ENCODE measurements at places on chromosomes 6 and 20.

DNA sequence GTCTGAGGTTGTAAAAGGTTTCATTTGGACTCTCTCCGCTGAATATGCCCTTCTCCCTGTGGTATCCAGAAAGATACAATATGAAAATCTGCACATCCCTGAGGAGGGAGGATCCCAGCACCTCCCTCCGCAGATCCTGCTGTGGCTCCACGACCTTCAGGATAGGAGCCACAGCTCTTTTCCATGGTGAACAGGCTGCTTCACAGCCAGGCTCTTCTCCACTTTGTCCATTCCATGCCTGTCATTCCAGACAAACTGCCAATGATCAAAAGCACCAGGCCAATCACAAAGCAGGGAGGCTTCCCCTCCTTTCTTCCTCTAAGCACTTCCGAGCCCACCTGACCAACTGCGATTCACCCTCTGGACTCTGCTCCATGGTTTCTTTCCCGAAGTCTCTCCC is 339.8 kb downstream of the ESR1 start:
- no peak for DNase-seq

- DNase-seq: no peak
Measured at GRCh38 chr6:52808660-52809059, 5.0 kb upstream of the GSTA1 start.

DNA sequence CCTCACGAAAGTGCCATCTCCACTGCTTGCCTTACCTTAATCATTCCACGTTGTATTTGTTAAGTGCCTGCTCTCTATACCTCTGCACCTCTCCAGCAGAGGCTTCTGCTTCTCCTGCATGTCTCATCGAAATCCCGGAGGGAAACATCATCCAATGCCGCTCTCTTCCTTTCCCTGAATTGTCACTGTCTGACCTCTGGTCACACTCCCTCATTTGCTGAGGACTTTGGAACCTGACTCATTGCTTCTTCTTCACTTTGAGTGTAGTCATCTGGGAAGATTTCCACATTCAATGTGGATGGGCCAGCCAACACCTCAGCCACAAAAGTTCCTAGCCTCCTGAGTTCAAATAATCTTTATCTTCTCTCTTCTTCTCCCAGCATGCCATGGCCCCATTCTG is 78.9 kb upstream of the BEND6 start:
- DNase-seq: peak; percentile 10

GRCh38 chr6:51684603-51685002 is 402.8 kb downstream of the PKHD1 start:
- DNase-seq: no peak

- no peak for DNase-seq
Measured at GRCh38 chr6:113017353-113017752, 670.2 kb downstream of the RFPL4B start.

DNA sequence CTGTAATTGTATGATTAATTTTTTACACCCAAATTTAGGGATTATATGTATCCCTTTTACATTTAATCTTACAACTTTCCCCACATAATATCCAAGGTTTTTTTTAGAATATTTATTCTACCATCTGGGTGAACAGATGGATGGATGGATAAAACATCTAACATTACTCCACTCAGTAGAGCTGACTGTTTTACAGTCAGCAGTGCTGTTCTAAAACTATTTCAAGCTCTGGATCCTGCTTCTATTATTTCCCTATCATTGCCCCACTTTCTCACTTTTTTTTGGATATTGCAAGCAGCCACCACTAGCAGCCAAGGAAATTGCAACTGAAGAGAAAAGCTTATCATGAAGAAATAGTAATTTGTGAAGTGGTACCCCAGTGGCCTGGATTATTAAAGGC is 173.7 kb downstream of the ARHGAP18 start:
- DNase-seq: no peak

- DNase-seq: no peak
Measured at GRCh38 chr6:40512340-40512739, 74.8 kb downstream of the LRFN2 start.

- no peak for DNase-seq
Measured at GRCh38 chr6:162053084-162053483, 674.5 kb downstream of the PRKN start.

DNA sequence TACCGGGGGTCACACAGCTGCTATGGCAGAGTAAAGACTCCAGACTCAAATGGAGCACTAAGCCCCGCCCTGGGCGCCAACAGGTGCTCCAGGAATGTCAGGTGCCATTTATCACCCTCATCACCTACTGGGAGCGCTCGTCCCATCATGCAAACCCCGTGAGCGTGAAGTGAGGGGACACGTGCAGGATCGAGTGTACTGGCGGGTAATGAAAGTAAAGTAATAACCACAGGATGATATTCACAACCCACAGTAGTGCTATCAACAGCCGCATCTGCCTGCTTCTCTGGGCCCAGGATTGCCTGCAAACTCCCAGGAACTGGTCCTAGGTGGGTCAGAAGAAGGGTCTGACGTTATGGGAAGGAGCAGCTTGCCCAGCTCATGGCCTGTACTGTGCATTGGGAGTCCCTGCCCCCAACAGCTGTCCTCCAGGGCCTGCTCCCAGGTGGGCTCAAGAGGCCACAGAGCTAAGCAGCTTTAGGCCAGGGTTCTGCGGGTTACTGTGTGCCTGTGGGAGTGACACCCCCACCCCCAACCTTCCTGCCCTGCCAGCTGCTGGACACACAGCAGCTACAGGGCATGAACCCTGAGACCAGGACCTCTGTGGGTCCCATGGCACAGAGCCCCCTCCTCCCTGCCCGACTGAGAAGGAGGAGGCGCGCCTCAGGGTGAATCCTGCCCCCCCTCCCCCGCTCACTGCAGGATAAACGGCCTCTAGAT is 120.5 kb upstream of the SULF2 start:
- DNase-seq: no peak

- no peak for DNase-seq
Measured at GRCh38 chr20:1623501-1624205, 3.8 kb upstream of the SIRPB1 start.

DNA sequence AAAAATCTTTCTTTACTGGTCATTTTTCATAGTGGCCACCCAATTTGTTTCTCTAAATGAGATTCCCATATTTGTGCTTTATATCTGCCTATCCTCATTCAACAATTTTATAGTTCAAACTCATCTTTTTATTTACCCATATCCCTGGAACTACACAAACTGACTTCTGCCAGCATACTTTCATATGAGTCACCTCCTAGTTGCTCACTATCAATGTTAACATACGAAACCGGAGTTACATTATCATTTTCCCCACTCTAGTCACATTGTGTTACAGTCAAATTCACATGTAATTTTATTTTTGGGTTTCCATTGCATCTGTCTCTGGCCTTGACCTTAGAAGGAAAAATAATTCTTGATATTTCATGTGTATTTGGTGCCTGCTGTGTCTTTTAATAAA is 499.4 kb downstream of the MAFB start:
- no peak for DNase-seq

GRCh38 chr6:1416191-1416760 is 26.9 kb downstream of the FOXF2 start:
- no peak for DNase-seq

DNA sequence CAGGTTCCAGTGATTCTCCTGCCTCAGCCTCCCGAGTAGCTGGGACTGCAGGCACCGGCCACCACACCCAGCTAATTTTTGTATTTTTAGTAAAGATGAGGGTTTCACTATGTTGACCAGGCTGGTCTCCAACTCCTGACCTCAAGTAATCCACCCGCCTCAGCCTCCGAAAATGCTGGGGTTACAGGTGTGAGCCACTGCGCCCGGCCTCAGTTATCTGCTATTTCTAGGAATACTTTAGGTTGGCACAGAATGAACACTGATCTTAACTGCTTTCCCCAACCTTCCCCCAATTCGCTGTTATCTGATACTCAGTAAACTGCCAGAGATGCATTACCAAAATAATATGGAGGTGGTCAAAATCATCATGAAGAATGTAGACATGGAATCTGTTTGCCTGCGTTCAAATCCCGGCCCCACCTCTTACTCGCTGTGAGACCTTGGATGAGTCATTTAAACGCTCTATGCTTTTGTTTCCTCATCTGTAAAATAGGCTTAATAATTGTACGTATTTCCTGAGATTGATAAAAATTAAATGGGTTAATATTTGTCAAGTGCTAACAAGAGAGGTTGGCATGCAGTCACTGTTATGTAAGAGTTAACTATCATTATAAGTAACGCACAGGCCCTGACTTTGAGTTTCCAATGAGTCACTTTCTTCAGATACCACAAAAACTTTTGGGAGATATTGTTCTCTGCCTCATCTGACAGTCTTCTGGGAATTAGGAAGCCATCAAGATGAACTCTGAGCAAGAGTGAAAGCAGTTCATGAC is 44.5 kb upstream of the NCOA3 start:
- DNase-seq: no peak

DNA sequence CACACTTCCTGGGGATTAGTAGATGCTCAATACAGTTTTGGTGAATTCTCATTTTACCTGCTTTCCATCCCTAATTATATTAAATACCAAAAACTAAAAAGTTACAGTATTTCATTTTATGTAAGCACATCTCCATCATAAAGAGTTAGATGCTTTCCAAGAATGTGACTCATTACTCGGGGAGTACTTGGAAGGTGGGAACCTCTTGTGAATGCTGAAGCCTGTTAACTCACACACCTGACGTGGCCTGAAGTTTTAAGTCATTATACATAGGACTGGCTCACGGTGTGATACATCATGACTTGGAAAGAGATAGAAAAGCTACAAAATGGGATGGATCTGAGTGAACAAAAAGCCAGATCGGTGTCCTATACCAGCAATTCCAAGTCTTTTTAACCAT is 2.2 kb upstream of the OSER1 start:
- no peak for DNase-seq

GRCh38 chr6:33746036-33746600 is 587 bp downstream of the IP6K3 start:
- no peak for DNase-seq

DNA sequence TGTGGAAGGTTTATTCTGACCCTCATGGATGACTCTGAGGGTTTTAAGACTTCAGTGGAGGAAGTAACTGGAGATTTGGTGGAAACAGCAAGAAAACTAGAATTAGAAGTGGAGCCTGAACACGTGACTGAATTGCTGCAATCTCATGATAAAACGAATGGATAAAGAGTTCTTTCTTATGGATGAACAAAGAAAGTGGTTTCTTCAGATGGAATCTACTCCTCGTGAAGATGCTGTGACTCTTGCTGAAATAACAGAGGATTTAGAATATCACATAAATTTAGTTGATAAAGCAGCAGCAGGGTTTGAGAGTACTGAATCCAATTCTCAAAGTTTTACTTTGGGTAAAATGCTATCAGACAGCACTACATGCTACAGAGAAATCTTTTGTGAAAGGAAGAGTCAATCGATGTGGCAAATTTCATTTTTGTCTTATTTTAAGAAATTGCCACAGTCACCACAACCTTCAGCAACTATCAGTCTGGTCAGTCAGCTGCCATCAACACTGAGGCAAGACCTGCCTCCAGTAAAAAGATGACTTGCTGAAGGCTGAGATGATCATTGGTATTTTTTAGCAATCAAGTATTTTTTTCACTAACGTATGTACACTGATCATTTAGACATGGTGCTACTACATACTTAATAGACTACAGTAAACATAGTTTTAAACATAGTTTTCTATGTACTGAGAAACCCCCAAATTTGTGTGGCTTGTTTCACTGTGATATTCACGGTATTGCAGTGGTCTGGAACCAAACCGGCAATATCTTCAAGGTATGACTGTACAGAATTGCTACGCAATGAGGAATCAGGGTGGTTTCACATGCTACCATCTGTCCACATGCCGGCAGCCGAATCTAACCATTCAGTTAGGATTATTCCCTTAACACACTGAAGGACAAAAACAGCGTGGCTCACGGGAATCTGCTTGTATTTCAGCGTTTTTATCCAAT is 149.0 kb downstream of the MYB start:
- DNase-seq: no peak

GRCh38 chr6:144158133-144158532 is 7.8 kb downstream of the STX11 start:
- DNase-seq: no peak

- DNase-seq: no peak
Measured at GRCh38 chr6:148317739-148318138, 24.9 kb upstream of the SASH1 start.

DNA sequence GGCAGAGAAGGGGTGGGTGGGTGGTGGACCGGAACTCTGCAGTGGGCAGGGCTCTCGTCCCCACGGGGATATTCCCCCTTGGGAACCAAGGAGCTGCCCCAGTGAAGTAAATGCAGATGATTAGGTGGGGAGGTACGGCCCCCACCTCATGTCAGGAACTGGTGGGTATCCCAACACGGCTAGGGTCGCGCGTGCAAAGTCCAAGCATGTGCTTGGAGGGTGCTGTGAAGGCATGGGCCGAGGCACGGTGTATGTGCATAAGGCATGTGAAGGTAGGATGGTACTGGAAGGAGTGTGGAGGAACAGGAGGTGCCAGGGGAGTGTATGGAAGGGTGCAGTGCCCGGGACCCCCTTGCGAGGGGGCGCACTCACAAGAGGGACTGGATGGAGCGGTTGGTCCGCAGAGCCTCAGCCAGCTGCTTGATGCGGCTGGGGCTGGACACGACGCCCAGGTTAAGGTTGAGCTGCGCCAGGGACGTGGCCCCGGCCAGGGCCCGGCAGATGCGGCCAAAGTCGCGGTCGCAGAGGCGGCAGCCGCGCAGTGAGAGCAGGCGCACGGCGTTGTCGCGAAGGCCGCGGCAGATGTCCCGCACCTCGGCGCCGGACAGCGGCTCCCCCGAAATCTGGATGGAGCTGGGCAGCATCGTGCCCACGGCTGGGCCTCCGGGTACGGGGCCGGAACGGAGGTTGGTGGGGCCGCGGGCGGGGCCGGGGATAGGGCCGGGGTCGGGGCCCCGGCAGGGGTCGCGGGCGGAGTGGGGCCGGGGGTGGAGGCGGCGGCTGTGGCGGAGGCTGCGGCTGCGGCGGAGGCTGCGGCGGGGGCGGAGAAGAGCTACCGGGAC is 783 bp downstream of the LRRC73 start:
- no peak for DNase-seq

- DNase-seq: peak; percentile 47
Measured at GRCh38 chr6:158666628-158667359, 16.9 kb downstream of the SYTL3 start.

DNA sequence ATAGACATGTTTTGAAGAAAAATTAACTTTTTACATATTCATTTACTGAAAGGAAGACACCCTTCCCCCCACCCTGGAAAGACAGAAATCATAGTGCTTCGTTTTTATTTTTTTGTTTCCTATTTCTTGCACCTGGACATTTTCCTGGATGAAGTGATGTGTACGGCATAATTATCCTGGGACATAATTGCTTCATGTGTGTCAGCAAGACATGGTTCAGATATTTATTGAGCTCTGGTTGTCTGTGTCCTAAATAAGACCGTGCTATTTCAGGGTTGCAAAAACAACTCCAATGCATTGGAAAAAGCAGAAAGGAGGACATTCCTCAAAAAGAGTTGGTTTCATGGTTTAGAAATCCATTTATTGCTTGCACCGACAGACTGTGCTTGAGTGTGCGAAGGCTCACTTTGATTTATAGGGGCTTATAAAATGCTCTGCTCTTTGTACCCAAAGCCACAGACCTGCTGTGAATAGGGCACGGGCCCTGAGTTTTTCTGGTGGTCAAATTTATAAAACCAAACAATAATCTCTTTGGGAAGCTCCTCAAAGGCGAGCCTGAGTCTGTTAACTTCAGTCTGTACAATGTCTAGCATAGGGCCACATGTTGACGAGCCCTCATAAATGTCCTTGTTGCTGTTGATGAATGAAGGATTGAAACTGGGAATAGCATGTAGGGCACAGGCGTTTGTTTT is 179.5 kb downstream of the SOX4 start:
- DNase-seq: no peak

Measured in HuH-7 (cell line).